ENCODE measurements at places on chromosomes 12 and 14. TPM values are rescaled to one million over a fixed set of nuclear protein-coding genes. Genes with fewer than 3 reads are reported as not detected.

DNA sequence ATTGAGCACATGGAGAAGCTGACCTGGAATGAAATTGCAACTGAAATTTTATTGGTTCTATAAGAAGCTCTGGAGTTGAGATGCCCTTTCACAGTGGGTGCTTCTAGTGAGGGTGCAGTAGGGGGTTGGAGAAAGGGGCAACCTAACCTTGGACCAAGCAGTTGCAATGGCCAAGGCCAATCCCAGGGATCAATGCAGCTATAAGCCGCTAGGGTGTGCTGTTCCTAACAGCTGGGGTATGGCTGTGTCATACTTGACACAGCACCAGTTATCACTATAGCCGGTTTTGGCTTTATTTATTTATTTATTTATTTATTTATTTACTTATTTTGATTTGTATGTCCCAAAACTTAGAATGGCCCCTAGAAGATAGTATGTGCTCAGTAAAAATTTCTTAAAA is 505.9 kb downstream of the FLRT2 start:
- H3K27ac ChIP-seq = no peak overlapping the region
- DNase-seq = no peak
- no peak overlapping the region for H3K4me3 ChIP-seq
- H3K4me1 ChIP-seq = no peaks in the 10 kb centered on the region
- no peaks in the 10 kb centered on the region for H3K36me3 ChIP-seq

CLEC4A gene
- total RNA-seq = 5.1 TPM

DNA sequence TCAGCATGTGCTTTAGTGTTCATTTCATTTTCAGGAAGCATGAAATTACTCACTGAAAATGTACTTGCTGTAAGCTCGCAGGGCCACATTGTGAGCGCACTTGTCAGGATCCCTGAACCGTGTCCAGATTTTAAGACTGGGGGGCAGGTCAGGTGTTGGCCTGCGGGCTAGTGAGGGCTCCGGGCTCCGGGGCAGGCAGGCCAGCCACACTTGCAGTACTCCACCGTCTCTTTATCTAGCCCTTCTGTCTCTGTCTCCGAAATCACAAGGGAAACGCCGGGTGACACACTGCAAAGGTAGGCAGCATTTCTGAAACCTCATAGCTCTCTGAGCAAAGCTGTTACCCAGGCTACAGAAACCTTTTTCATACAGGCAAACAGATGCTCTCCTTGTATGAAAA is 98.7 kb downstream of the EML1 start:
- no peaks in the 10 kb centered on the region for H3K36me3 ChIP-seq
- no peaks in the 10 kb centered on the region for H3K27me3 ChIP-seq
- no peak for DNase-seq

MDGA2 gene
- not detected for total RNA-seq

GRCh38 chr14:93857500-93858283 is 69.4 kb upstream of the PRIMA1 start:
- DNase-seq = no peak
- H3K27ac ChIP-seq = no peak overlapping the region

NID2 gene
- 62.7 TPM for total RNA-seq

Data from transverse colon (tissue), 4 donors.